Left lobe of liver (tissue), 2 donors: ENCODE measurements at places on chromosomes 3 and 15. TPM values are rescaled to one million over a fixed set of nuclear protein-coding genes. Genes with fewer than 3 reads are reported as not detected.

The CD200 gene
- total RNA-seq: 0.38 TPM

The ANKRD34C gene
- not detected for total RNA-seq

The ISG20 gene
- total RNA-seq: 5.7 TPM

The PYGO1 gene
- total RNA-seq: 0.18 TPM

- no peak for DNase-seq
These were observed 9.5 kb downstream of the C3orf52 start for GRCh38 chr3:112095731-112096130.
